ENCODE measurements at places on chromosomes 5 and 9.

DNA sequence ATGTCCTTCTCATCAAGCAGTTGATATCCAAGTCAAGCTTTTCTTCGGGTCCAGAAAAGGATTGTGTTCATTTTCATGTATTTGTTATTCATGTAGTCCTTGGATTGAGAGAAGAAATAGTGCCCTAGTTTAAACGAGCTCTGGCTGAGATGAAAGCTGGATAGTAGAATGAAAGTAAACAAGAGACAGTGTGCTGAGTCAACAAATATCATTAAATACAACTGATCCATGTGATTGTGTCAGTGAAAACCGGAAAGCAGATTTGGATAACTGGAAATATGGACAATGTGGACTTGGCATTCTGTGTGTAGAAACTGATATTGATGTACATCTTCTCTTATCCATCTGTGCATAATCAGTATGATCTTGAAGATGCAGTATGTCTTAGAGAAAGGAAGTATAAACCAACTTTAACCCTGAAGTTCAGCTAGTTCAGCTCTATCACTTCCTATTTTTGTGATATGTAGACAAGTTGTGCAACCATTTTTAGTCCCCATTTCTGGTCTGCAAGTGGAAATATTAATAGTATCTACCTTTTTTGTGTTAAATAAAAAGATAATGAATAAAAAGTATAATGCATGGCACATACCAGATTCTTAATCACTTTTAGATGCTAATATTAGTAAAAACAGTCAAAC is 4.4 kb downstream of the MUSK start:
- DNase-seq, result no peak

GRCh38 chr9:22389271-22389670 is 57.4 kb upstream of the DMRTA1 start:
- DNase-seq, result no peak

- DNase-seq, result no peak
These were observed 719.3 kb downstream of the NR2F1-AS1 start for GRCh38 chr5:92861531-92862285.

DNA sequence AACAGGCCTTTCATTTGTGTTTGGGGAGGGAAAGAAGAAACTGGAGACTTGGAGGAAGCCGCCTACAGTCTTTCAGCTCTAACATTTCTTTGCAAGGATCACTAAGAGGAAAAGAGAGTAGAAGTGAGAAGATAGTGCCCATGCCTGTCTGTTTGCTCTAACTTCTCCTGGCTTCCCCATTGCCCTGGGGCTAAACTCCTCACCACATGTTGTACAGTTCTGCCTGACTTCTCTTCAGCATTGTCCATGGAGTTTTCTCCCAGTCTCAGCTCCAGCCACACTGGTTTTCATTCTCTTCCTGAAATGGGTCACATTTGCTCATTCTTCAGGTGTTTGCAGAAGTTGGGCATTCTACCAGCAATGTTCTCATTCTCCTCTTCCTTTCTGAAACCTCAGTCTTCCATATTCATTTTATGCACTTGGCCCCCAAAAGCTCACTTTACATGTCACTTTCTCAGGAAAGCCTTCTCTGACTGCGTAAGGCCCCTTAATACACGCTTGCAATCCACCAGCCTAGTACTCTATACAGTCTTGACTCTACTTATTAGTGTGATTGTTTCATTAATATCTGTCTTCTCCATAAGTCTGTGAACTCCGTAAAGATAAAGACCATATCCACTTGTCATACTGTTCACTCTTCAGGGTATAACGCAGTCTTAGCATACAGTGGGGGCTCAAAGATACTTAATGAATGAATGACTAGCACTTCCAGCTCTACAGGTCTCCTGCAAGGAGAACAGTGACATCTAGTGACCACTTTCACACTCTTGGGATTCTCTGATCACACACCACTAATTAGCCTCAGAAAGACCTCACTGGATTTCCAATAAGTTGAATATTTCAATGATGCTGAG is 40.2 kb upstream of the TRIM32 start:
- no peak for DNase-seq

- no peak for DNase-seq
These were observed 60.4 kb downstream of the RAB14 start for GRCh38 chr9:121141306-121141705.

DNA sequence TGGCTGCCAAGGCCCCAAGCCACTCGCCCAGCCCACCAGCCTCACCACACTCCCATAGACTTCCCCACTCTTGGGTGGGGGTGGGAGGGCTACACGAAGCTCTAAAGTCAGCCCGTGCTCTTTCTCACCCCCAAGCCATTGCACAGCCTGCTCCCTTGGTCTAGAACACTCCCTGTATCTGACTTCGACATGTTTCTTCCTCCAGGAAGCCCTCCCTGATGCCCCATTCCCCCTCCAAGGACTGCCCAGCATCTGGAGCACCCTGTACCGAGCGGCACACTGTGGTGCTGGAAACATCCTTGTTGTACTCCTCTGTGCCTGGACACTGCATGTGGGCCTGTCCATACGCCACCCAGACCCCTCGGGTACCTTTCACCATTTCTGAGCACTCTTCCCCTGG is 49.4 kb upstream of the KCNMB1 start:
- DNase-seq, result no peak

DNA sequence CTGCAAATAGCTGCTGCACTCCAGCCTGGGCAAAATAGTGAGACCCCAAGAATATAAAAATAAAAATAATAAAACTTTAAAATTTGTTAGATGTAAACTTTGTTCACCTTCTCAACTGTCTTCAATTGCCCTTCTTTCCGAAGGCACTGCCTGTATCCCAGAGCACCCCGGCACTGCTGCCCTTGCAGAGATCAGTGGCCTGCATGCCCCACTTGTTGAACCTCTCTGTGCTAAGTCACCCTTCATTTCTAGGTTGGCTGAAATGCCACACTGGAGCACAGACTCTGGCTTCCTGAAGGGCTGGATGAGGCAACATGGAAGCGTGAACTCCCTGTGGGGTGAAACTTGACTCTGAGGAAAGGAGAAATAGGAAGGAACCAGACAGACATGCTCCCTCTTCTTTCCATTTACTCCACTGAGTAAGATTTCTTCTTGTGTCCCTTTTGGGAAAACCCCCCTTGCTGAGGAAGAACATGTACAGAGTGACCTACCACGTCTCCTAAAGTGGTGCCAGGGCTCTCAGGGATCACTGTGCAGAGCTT is 8.4 kb upstream of the JMY start:
- no peak for DNase-seq

DNA sequence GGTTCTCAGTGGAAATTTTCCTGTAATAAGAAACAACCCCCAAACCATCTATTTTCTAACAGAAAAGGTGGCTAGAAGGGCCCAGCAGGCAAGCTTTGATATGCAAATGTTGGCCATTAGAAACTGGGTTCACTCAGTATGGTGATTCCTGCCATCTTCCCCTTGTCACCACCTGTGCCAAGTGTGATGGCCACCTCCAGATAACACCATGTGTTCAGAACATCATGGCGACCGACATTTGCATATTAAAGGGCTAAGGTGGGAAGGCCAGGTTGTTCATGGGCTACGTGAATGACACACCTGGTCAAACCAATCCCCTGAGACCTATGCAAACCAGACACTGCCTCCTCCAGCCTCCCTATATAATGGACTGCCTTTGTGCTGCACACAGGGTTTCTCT is 20.4 kb downstream of the FOXE1 start:
- no peak for DNase-seq

- DNase-seq, result no peak
These were observed 605.9 kb upstream of the DAB2 start for GRCh38 chr5:40030661-40031060.

GRCh38 chr5:4142842-4143241 is 547.2 kb downstream of the IRX1 start:
- no peak for DNase-seq

DNA sequence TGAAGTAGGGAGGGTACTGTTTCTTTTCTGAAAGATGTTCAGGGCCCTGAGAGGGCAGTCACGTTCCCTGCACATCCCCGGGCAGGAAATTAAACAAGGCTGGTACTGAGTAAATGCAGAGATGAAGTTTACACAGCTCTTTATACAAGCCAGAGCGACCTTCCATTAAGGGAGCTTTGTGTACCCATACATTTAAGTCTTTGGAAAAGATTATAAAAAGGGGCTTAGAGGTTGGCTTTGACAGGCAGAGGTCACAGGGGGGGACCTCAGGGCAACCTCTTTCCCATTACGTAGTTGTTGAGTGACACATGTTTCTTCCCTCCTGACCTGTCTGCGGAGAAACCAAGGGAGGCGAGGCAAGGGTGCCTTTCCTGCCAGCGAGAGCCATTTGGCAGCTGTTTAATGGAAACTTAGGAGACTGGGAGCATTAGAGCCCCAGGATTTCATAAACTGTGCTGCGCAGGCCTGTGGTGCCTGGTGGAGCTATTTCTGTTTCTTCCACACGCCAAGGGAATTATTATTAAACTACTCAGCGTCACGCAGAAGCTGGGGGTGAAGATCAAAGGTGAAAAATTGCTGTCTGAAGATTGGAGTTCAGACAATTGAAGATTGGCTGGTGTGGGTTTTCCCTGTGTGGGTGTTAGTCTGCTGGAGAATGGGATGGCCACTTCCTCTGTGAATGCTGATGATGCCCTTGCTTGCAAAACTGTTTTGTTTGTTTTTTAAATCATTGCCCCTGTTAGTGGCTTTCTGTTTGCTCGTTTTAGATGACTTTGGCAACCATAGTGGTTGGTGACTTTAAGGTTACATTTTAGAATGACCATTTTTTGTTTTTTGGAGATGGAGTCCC is 3.2 kb upstream of the SMIM32 start:
- no peak for DNase-seq

DNA sequence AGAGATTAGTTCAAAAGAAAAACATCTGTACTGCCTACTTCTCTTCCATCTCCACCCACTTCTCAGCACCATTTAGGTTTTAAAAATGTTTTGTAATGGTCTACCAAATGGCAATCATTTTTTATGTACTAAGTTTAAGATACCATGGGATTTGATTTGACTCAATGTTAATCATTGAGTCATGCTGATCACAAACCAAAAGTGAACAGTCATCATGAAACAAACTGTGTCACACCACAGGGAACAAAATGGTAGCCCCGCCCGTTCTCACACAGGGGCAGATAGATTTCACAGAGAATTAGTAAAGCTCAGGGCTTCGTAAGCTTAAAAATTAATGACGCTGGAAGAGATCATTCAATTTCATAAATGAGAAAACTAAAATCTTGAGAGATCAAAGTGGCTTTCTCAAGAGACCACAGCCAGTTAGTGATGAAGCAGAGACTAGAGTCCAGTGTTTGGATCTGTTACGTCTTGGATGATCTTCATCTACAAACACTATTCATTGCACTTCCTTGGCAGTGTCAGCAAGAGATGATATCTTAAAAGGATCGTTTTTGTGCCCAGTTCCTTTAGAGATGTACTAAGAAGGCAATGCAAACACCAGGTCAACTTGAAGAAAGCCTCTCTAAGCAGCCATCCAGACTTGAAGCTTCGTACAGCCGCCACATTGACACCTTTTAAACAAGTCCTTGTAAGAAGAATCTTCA is 33.9 kb upstream of the TRIO start:
- no peak for DNase-seq

DNA sequence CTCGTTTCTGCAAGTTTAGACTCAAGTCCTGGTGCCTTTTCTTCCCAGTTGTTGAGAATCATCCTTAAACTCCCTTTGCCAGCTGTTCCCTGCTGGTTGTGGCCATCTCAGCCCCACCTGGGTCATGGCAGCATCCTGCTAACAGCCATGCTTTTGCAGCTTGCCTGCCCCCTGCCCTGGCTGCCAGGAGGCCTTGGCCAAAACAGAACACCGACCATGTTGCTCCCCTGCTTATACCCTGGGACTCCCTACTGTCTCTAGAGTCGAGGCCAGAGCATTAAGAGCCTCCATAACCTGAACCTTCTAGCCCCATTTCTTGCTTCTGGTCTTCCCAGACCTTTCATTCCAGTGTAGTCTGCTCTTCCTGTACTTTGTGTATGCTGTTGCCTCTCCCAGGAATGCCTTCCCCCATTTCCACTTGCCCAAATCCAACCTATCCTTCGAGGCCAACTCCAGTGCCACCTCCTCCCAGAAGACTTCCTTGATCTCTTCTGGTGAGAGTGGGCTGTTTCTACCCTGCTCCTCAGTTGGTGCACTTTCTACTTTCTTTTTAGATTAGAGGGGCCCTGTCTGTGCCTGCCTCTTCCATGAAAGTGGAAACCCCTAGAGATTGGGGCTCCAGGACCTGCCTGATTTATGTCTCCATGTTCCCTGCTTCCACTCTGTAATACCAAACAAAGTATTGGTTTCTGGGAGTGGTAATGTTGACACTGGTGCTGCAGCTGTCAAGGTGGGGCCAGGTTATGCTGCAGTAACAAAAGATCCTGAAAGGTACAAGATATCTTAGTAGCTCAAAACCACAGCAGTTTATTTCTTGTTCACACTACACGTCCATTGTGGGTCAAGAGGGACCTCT is 88.2 kb downstream of the AMBP start:
- no peak for DNase-seq

DNA sequence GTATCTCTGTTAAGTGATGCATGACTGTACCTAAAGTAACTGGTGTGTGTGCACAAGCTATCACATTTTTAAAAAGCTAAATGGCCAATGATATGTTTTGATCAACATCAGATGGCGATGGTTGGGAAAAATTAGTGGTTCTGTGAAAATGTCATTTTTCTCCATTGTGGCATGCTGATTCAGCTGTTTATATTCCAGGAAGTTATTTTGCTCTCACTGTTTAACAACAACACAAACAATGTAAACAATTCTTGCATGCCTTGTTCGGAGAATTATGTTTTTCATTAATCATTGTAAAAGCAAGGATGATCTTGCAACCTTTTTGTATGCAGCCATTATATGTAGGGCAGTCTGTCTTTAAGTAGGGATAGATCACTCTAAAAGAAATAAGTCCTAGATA is 106.1 kb upstream of the LHFPL2 start:
- no peak for DNase-seq

DNA sequence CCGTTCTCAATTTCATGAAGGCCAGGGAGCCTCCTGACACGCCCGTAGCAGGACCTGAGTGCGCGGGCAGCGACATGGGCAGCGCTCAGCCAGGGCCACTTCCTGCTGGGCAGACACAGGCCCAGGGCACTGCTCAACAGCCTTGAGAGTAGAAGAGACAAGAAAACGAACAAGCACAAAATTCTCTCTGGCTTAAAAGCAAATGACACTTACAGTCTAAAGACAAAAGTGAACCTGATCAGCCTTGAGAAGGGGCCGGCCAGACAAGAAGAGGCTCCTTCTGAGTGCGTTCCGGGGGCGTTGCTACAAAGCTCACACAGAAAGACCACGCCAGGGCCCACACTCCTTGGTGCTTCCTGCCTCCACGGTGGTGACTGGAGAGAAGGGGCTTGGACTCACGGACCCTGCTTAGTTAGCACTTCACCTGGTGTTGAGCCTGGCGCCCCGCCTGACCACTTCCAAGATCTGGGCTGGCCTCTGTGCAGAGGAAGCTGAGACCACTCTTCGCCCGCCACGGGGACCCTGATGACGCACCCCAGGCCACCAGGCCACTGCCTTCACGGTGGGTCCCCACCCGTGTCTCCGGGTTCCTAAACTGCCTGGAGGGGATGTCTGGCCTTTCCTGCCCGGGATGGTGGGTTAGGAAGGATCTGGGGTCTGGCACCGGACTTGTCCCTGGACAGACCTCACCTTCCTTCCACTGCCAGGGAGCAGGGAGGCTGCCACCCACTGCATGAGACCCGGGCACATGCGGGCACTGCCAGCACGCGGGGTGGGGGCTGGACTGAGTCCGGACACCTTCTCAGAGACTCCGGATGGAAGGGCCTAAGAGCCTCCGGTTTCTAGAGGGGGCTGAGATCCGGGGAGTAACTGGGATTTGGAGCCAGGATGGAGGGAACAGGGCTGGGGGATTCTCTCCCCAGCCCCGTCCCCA is 1.3 kb downstream of the SLC12A7 start:
- no peak for DNase-seq

Data from activated effector memory CD4-positive, alpha-beta T cell treated with Interleukin-2 at 50 U/mL for 16 hours (primary cell).